Lung (tissue), 17 donors: ENCODE measurements at places on chromosomes 16 and 17.

- no peak for DNase-seq
Observed at GRCh38 chr16:30447512-30448226, 2.0 kb upstream of the SEPHS2 start.

GRCh38 chr17:66751771-66752170, 83.1 kb upstream of the CACNG5 start:
- DNase-seq: no peak

- no peak for DNase-seq
Observed at GRCh38 chr17:17176341-17176740, 29.8 kb downstream of the PLD6 start.

DNA sequence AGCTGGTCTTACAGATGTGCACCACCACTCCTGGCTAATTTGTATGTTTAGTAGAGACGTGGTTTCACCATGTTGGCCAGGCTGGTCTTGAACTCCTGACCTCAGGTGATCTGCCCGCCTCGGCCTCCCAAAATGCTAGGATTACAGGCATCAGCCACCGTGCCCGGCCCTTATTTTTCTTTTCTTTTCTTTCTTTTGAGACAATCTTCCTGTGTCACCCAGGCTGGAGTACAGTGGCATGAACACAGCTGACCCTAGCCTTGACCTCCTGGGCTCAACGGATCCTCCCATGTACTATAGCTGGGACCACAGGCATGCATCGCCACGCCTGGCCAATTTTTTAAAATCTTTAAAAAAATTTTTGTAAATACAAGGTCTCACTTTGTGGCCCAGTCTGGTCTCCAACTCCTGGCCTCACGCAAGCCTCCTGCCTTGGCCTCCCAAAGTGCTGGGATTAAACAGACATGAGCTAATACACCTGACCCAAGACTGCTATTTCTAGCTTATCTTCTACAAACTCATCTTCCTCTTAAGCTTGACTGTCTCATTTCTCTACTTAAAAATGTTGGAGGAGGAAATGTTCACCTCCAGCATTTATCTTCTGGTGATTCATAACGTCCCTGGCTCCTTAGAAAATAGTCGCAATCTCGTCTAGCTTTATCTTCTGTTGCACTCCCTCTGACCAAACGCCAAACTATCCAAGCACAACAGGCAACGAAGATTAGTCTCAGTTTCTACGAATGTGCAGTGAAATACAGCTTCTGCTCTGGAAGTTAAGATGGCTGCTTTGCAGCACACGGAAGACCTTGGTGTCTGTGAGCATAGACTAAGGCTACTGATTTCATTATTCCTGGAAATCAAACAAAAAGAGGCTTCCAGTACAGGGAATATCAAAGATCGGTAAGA, 8.2 kb upstream of the TMEM94 start:
- no peak for DNase-seq

GRCh38 chr16:508884-509736, 18.4 kb upstream of the CAPN15 start:
- peak; percentile 30 for DNase-seq

- DNase-seq: no peak
Observed at GRCh38 chr17:77935121-77935571, 23.4 kb upstream of the TNRC6C start.

GRCh38 chr17:41627316-41628072, 3.1 kb upstream of the KRT17 start:
- DNase-seq: peak; percentile 9

DNA sequence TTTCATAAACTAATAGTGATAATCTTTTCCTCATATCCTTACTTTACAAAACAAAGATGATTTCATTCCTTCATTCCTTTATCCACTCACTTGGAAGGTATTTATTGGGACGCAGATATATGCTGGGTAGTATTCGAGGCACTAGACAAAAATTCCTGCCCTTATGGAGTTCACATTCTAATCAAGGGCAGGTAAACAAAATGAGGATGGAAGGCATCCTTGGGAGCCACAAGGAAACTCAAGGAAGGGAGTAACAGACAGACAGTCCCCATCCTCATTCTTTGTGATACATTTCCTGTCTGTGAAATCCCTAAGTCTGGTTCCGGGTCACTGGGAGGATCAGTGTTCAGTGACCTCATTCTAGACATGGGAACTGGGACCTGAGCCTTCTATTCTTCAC, 45.2 kb downstream of the SLC6A2 start:
- no peak for DNase-seq

- DNase-seq: no peak
Observed at GRCh38 chr16:5326395-5326794, 228.8 kb upstream of the EEF2KMT start.

DNA sequence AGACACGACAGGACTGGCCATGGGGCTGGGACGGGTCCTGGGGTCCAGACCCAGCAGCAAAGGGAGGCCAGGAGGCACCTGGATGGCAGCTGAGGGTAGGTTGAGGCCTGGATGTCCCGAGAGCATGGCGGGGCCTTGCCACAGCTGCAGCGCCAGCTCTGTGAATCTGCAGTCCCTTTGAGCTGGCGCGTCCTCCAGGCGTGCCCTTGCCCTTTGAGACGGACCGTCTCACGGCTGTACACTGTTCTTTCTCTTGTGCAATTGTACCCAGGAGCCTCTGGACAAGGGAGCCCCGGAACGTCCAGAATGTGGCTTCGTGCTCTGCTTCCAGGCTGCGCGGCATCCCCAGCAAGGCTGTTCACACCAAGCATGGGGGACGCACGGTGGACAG, 69.5 kb upstream of the CIBAR2 start:
- DNase-seq: no peak

DNA sequence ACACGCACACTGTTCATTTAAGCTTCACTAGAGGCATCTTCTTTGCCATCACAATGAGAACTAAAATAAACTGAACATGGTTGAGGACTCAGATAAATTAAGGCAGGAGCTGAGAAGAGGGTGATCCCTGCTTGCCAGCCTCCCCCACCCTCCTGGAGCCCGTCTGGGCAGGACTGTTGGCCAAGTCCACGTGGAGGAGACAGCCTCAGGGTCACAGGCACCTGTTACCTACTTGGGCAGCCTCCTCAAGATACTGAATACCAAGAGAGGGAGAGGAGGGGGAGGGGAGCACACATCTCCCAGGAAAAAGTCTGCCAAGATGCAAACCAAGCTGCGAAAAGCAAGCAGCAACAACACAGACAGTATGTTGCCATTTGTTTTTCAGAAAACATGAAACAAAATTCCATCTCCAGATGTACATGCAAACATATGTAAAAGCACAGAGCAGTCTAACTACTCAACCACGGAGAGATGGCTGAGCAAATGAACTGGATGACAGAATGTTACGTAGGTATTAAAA, 67.4 kb downstream of the SLC39A11 start:
- DNase-seq: no peak

DNA sequence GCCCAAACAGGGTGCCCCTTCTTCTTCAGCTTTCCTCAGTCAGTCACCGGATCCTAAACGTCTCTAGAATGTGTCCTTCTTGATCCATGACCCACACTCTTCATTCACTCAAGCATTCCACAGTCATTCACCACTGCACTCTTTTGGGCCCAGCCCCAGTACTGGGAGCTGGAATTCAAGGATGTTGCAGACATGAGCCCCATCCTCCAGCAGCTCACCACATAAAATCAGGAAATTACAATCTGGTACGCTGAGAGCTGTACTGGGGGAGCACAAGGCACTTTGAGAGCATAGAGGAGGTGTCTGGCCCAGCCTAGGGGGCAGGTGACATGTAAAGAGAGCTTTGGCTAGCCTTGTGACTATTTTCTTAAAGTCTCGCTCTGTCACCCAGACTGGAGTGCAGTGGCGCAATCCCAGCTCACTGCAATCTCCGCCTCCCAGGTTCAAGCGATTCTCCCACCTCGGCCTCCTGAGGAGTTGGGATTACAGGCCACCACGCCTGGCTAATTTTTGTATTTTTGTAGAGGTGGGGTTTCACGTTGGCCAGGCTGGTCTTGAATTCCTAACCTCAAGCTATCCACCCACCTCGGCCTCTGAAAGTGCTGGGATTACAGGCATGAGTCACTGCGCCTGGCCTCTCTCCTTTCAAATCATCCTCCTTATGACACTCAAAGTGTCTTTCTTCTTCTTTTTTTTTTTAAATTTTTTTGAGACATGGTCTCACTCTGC, 18.7 kb downstream of the CES4A start:
- no peak for DNase-seq

DNA sequence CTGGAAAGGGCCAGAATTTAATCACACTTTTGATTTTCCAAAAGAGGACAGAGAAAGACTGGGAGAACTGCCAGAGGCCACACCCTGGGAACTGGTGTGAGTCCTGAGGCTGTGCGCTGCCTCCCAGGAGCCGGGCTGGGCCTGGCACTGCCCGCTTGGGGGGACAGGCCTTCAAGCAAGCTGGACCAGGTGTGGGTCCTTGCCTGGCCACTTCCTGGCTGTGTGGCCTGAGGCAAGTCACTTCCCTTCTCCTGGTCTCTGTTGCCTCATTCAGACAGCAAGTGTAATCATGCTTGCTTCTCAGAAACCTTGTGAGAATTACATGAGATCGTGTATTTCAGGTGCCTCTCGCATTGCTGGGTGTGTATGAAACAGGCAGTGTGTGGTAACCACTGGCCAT, 143.0 kb downstream of the SNX29 start:
- DNase-seq: peak; percentile 43

DNA sequence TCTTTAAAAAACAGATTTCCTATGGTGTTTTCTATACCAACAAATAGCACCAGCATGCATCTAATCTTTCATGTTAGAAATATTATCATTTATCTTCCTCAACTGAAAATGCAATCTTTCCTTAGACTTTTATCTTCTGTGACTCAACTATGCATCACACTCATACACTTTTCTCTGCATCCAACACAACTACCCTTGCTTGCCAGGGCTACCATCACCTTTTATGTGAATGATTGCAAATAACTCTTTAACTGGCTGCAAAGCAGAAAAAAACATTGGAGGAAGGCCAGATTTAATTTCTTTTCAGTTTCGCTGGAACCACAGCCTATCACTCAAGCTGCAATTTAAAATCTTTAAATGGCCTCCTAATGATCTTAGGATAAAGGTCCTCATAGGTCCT, 212.9 kb downstream of the CDH8 start:
- no peak for DNase-seq

DNA sequence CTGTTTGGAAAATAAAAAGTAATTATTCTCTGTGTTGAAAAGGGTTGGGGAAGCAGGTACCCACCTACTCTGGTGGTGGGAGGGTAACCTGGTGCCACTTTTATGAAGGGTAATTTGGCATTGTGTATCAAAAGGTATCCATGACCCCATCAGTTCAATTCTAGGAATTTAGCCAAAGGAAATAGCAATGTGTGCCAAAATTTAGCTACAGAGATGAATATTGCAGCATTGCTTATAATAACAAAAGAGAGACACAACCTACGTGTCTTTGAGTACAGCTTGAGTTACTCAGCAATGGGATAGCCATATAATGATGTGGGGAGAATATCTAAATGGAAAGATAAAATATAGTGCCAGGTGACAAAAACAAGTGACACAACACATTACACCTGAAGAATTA, 170.7 kb downstream of the NTN1 start:
- DNase-seq: no peak

DNA sequence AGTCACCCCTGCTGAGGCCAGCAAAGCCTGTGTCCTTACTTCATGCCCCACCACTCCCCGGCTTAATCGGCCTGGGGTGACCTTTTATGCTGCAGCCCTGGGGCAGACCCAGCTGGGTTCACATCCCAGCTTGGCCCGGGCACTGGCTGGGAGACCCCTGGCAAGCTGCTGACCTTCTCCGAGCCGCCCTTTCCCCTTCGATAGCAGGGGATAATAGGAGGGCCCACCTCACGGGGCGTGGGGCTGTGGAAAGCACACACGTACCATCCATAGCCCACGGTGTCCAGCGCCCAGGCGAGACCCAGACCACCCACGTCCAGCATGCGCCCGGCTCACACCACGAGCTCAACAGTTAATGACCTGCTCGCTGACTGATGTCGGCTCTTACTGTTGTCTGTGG, 26.8 kb downstream of the TBC1D16 start:
- DNase-seq: no peak

- DNase-seq: no peak
Observed at GRCh38 chr17:37146086-37147064, 197.6 kb downstream of the AATF start.

DNA sequence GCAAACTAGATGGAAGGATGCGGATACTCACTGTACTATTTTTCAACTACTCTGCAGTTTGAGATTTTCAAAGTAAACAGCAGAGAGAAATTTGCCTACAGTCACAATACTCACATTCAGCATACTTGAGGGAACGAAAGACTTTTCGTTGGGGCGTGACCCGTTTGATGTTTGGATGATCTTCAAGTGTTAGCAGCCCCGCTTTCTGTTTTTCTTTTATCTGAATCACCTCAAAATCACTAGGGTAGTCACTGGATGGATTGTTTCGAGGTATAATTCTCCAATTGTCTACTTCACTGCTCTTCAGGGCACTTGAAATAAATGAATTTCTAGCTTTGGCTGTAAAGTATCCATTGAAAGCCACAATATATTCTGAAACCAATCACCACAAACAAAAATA, 17.8 kb downstream of the MBTPS1 start:
- no peak for DNase-seq

GRCh38 chr17:48021934-48022333, 15.7 kb downstream of the COPZ2 start:
- no peak for DNase-seq

- DNase-seq: no peak
Observed at GRCh38 chr17:64406321-64407200, 15.9 kb upstream of the PECAM1 start.

- no peak for DNase-seq
Observed at GRCh38 chr16:54347961-54348360, 61.4 kb upstream of the IRX3 start.

- DNase-seq: peak; percentile 25
Observed at GRCh38 chr17:75271955-75272847, 1.2 kb upstream of the MIF4GD start.

DNA sequence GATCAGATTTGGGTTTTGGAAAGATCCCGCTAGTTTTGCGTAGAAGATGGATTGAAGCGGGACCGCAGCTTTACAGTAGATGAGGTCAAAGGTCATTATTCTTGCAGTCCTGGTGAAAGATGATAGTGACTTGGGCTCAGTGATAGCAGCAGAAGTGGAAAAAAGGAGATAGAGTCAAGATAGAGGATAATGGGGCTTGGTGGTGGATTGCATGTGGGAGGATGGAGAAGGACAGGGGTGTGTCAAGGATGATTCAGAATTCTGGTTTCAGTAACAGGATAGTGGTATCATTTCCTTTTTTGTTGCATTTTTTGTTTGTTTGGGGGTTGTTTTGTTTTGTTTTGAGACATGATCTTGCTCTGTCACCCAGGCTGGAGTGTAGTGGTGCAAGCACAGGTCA, 28.7 kb downstream of the CHD9NB start:
- no peak for DNase-seq

DNA sequence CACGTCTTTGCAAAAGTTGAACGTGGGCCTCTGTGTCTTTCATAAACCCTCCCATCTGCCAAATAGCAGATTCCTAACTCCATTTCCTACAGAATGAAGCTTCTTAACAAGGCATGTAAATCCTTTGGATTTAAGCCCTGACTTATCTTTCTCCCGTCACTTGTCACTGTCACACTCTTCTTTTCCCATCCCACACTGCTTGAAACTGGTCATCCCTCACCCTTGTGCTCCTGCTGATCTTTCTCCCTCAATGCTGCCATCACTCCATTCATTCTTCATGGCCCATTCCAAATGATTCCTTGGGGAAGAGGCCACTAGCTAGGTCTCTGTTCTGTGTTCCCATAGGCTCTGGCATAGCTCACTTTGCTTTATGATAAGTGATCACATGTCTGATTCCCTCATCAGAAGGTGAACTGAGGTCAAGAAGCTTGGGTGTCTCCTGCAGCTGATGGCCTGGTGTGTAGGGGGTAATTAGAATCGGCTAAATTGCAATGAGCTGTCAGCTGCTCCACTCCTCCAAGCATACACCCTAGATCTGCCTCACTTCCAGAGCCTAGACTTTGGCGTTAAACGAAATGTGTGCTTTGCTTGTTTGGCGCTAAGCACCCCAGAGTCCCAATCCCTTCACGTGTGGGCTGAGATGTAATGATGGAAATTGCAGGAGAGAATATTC, 61.7 kb downstream of the PECAM1 start:
- DNase-seq: no peak
